Renal cortex interstitium (tissue), 15 donors: ENCODE measurements at places on chromosomes 5 and 9.

DNA sequence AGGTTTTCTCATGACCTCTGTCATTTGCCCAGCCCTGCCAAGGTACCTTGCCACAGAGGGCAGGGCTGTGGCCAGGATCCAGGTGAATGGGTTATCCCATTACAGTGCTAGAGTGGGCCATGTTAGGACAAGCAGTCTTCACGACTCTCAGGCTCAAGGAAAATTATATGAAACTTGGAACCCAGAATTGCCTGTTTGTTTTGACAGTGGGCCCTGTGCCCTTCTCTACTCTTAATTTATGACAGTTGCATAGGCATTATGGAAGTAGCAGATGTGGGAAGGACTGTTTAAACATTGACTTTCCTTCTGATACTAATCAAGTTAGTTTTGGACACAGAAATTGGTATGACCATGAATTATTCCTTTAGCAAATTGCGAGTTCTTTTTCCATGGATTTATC lies 41.7 kb downstream of the ITGA2 start:
- no peak for DNase-seq

- DNase-seq = no peak
Measured at GRCh38 chr9:22147813-22148527, 138.9 kb upstream of the CDKN2B start.

DNA sequence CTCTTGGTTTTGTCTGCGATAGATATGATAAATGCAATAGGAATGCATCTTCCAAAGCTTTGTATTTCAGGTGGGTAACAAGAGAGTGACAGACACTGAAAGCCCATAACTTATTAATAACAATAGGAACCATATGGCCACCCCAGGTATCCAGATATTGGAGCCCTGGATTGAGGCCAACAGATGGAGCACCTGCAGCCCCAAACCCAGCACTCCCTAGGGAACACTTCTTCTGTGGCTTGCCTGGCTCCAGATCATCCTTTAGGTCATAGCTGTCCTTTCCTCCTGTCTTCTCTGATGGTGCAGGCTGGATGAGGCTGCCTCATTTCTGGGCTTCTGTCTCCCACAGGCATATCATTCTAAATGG lies 5.0 kb upstream of the IL3 start:
- no peak for DNase-seq

DNA sequence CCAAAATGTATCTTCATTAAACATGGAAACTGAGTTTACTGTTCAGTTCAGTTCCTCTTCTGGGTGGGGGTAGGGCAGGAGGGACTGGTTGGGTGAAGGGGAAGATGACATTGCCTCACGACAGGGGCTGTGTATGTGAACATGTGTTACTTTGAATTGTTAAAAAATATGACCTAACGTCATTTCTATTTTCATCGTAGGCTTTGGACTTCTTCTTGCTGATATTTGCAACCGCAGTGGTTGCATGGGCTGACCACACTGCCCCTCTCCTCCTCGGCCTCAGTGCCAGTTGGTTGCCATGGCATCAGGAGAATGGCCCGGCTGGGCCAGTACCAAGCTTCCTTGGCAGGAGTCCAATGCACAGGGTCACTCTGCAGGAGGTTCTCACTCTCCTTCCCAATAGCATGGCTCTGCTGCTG lies 41.5 kb downstream of the HACD4 start:
- DNase-seq = no peak

GRCh38 chr5:150419630-150420270 lies 7.0 kb upstream of the CD74 start:
- no peak for DNase-seq

DNA sequence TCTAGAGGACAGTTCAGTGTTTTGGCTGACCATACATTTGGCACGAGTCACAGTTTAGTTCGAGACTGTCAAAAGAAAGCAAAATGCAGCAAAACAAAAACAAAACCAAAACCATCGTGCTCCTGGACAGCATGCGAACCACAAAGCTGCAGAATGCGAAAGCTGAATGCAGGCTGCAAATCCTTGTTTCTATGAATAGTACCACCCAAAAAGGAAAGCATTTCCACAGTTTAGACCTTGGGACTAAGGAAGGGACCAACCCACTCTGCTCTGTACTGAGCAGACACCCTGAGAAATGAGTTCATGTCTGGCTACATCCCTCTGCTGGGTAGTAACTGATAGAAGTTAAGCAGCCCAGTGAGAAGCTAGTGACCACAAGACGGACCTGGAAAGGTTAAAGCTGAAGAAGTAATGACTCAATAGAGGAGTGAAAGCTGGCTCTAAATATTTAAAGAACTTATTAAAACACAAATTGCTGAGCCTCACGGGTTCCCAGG lies 3.9 kb downstream of the GCNT4 start:
- DNase-seq = no peak

DNA sequence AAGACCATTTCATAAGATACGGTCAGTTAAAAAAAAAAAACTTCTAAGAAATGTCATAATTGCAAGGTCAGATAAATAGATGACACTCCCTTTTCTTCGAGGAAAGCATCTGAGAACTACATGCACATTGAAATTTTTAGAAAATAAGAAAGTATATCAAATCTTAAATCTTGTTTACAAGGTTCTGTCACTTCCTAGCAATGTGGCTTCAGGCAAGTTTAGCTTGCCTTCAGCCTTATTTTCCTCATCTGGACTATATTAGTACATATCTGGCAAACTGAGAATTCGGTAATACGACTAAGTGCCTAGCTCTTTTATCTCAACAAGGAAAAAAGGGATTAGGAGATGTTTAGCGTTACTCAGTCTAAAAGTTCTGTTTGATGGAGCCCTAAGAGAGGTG lies 32.5 kb upstream of the OR2K2 start:
- DNase-seq = no peak

- DNase-seq = no peak
Measured at GRCh38 chr9:80094176-80094771, 522.5 kb downstream of the TLE4 start.

DNA sequence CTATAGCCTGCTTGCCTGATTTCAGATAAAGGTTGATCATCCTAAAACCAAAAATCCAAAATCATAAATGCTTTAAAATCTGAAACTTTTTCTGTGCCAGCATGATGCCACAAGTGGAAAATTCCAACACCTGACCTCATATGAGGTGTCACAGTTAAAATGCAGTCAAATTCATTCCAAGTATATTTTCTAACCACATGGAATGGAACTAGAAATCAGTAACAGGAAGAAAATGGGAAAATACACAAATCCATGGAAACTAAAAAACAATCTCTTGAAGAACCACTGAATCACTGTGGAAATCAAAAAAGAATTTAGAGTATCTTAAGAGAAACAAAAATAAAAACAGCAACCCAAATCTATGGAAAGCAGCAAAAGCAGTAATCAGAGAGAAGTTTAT lies 297.5 kb upstream of the COX7C start:
- DNase-seq = no peak

DNA sequence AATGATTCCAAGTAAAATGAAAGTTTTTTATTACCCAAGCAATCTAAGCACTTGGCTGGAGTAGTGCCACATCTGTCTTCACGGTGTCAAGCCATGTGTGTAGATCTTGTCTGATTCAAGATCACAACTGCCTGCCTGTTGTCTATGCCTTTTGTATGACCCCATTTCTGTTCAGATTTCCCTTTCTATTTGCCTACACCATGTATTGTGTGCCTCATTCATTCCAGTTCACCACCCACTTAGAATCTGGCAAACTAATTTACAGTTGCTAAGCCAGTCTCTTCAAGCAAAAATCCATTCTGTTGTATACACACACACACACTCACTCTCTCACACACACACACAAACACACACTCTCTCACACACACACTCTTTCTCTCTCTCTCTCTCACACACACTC lies 33.7 kb downstream of the GLDC start:
- no peak for DNase-seq

DNA sequence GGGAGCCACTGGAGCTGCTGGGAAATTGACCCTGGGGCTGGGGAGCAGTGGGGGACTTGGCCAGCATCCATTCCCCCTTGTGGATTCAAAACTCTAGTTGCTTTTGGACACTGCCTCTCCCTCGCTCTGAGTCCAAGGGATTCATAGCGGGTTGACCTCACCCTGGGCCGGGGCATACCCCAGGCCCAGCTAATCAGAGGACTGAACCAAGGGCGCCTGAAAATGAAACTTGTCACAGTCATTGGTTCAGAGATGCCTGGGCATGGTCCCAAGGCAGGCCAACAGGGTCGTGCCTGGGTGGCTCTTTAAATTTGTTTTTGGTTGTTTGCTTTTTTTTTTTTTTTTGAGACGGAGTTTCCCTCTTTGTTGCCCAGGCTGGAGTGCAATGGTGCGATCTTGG lies 22.6 kb downstream of the STK10 start:
- DNase-seq = no peak

- no peak for DNase-seq
Measured at GRCh38 chr9:94212531-94212930, 46.6 kb upstream of the ZNF169 start.

DNA sequence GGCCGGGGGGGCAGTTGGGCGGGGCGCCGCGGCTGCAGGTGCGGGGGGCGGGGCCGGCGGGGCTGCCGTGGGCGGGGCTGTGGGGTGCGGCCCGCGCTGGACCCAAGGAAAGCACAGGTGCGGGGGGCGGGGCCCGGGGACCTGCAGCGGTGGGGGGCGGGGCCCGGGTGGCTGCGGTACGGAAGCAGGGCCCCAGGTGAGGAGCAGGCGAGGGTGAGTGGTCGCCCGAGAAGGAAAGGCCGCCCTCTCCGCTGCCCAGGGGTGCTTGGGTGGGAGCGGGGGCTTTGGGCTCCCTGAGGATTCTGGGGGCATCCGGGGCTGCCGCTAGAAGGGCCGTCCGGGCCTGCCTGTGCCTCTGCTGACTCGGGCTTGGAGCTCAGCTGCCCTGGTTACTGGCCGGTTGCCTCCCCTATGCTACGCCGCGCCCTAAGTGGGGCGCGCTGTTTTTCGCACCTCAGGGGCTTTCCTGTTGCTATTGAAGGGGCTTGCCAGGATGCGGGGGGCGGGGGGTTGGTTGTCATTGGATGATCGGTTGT lies 767 bp downstream of the RALGPS1 start:
- DNase-seq = no peak
